ENCODE measurements at places on chromosomes 6 and 20.

- DNase-seq, result no peak
These were observed 13.1 kb upstream of the PBOV1 start for GRCh38 chr6:138231381-138231886.

DNA sequence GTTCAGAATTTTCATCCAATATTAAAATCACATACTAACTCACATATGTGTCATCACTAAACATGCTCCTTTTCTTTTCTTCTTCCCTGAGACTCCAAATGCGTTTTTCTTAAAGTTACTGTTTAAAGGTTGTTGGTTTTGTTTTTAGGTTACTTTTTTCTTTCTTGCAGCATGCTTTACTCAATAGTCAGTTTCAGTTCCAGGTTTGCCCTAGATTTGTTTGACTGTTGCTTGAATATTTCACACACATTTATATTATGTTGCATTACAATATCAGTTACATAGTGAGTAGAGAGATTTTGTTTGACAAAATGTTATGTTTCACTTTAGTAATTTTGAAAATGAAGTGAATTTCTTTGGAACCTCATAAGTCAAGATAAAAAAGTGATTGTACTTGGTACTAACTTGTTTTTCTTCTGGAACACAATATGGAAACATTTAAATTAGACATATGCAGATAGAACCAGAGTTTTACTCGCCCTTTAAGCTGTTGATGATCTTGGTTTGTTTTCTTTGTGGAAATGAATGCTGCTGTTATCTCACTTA lies 27.3 kb downstream of the FNDC1 start:
- no peak for DNase-seq

- no peak for DNase-seq
These were observed 15.5 kb downstream of the CYP39A1 start for GRCh38 chr6:46637145-46637544.

- DNase-seq, result peak; percentile 48
These were observed 27.5 kb upstream of the ZBTB22 start for GRCh38 chr6:33344701-33345697.

GRCh38 chr6:47235964-47236760 lies 73.5 kb downstream of the TNFRSF21 start:
- no peak for DNase-seq

GRCh38 chr20:18754030-18754652 lies 59.4 kb upstream of the SCP2D1 start:
- DNase-seq, result no peak

DNA sequence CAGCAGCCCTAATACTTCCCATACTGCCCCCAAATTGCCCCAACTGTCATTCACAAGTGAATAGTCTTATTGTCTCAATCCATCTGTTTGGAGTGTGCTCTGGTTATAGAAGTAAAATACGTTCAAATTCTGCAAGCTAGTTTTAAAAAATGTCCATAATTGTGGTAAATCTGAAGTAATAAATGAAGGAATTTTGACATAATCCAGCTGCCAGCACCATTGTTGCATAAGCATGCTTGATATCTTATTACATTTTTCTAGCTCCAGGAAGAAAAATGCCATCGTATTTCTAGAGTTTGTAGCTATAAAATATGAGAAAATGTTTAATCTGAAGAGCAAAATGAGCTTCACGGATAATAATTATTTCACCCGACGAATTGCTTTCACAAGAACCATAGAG lies 664.7 kb downstream of the RFPL4B start:
- DNase-seq, result no peak

GRCh38 chr20:16350465-16350864 lies 222.8 kb downstream of the KIF16B start:
- no peak for DNase-seq
